ENCODE measurements at places on chromosomes 3 and 15.

DNA sequence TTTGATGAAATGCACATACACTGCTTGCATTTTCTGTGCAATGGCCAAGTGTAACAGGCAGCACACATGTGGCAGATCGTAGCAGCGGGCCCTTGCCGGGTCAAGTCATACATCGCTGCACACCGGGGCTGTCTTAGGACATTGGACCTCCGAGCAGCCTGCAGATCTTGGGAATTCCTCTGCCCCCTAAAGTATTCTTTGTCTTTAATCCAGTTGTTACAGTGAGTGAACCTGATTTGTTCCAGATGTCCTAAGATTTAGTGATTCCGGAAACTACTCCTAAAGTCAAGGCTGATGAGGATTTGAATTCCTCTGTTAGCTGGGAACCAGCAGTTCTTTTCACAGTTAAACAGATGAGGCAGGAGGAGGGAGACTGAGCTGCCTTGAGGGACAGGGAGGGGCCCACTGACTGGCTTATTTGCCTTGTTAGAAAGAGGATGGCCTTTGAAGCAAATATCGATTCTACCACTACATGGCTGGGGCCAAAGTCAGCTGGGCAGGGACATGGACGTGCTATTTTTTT lies 190.7 kb upstream of the CTDSPL start:
- DNase-seq: peak; percentile 46

- DNase-seq: no peak
Observed at GRCh38 chr3:126826693-126827092, 122.7 kb downstream of the CHCHD6 start.

DNA sequence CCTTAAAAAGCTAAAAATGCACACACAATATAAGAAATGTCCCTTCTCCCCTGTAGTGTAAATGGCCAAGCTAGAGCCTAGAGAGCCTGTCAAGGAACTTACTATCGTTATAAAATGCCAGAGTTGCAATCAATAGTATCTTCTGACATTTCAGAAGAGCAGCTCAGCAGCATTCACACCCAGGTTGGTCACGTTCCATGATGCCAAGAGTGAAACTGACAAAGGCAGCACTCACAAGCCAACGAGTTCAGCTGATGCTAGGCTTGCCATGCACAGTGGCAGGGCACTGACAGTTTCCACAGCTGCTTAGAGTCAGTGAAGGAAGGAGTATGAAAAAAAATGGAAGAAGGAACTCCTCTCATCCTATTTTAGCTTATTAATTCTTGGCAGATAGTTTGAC lies 331.4 kb upstream of the CCDC54 start:
- no peak for DNase-seq

GRCh38 chr15:60191821-60192220 lies 187.7 kb downstream of the FOXB1 start:
- no peak for DNase-seq

DNA sequence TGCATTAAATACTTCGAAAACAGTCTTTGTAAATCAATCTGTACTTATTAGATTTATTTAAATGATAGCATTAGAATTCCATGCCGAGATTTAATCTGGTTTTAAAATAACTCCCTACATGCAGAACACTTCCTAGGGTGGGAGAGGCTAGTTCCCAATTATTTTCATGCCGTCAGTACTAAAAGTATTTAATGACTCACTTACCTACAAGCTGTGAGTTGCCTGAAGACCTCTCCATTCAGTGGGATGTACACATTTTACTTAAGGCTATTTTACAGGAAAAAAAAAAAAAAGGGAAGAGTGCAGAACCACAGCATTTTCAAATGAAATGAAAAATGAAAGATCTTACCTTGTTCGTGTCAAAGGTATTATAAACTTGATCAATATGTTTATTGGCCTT lies 469 bp downstream of the GUCA1C start:
- DNase-seq: no peak

- DNase-seq: peak; percentile 95
Observed at GRCh38 chr3:48663489-48664312, 1.0 kb upstream of the CELSR3 start.

GRCh38 chr15:101372960-101373525 lies 78.0 kb upstream of the SNRPA1 start:
- no peak for DNase-seq

- DNase-seq: no peak
Observed at GRCh38 chr15:58742819-58743502, 6.5 kb downstream of the ADAM10 start.

DNA sequence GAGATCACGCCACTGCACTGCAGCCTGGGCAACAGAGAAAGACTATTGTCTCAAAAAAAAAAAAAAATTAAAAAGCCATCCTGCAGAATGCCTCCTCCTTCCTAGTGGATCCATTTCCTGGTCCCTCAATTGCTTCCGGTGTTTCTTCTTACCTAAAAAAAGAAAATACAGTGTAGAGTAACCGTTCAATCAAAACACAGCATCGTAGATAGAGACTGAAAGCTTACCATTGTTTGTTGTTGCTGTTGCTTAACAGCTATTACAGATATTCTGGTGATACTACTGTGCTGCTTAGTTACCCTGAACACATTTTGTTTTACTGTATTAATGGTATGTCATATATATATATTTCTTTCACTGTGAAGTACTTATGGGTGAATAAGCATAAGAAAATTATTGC lies 105.5 kb upstream of the LRRFIP2 start:
- no peak for DNase-seq

DNA sequence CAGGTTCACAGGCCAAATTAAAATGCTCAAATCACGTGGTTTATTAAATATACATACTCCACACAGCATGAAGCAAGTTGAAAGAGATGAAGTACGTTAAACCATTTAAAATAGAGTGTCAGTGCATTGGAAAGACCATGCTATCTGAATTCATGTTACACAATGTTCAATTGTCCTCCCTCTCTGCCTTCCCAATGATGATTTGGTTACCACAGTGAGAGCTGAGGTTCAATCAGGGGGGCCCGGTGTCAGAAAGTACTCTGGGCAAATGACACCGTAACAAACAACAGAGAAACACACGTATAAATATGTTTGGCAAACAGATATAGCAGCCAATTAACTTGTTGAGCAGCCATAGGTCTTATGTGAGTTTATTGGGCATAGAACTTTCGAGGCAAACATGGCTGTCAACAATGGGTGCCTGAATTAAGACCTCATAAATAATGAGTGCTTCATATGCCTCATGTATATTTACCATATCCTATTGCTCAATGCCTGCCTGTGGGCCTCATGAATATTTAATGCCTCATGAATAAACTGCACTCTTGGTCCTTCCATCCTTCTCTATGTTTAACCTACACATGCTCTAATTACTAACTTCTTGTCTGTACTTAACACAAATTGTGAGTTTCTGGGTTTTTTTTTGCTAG lies 641.5 kb downstream of the PLOD2 start:
- DNase-seq: no peak

GRCh38 chr3:39019299-39019698 lies 32.4 kb downstream of the SCN11A start:
- DNase-seq: no peak

GRCh38 chr15:83844742-83845141 lies 190.8 kb downstream of the ADAMTSL3 start:
- no peak for DNase-seq

GRCh38 chr3:8436661-8437287 lies 64.8 kb upstream of the LMCD1 start:
- no peak for DNase-seq

DNA sequence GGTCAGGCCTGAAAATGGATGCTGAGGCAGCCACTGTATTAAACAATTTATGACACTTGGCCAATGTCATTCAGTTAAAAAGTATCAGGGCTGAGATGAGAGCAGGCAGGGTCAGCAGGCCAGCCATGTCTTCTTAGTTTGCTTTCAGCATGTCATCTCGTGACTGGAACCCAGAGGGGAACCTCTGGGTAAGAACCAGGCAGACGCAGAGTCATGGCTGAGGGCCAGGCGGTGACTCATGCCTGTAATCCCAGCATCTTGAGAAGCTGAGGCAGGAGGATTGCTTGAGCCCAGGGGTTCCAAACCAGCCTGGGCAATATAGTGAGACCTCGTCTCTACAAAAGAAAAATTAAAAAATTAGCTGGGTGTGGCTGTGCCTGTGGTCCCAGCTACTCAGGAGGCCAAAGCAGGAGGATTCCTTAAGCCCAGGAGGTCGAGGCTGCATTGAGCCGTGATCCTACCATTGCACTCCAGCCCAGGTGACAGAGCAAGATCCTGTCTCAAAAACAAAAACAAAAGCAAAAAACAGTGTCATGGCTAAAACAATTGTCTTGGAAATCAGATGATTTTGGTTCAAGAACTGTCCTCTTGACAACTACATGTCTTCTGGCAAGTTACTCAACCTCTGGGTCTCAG lies 11.7 kb downstream of the BCL2L10 start:
- peak; percentile 35 for DNase-seq

DNA sequence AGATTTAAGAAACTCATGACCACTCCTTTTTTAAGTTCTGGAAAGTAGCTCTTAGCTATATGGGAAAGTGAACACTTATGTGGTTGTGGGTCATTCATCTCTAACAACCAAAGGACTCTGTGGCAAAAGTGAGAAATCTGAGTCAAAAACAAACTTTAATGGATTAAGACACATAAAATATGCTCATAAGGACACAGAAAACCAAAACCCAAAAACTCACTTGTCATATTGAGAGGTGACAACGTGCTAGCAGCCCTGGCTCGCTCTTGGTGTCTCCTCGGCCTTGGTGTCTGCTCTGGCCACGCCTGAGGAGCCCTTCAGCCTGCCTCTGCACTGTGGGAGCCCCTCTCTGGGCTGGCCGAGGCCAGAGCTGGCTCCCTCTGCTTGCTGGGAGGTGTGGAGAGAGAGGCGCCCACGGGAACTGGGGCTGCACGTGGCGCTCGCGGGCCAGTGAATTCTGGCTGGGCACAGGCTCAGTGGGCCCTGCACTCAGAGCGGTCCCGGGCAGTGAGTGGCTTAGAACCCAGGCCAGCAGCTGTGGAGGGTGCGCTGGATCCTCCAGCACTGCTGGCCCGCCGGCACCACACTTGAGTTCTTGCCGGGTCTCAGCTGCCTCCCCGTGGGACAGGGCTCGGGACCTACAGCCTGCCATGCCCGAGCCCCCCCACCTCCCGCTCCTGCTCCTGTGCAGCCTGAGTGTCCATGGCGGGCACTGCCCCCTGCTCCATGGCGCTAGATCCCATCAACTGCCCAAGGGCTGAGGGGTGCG lies 30.3 kb upstream of the SKIL start:
- DNase-seq: no peak

DNA sequence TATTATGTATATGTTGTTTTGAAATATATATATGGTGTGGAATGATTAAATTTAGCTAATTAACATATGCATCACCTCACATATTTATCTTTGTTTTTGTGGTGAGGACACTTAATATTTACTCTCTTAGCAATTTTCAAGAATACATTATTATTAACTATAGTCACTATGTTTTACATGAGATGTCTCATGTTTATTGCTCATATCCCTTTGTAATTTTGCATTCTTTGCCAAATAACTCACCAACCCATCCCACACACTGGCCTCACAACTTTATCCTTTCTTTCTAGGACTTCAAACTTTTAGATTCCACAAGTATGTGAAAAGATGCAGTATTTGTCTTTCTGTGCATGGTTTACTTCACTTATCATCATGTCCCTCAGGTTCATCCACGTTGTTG lies 950.2 kb upstream of the CADM2 start:
- DNase-seq: no peak

- DNase-seq: no peak
Observed at GRCh38 chr15:31225356-31225955, 101.2 kb upstream of the KLF13 start.

DNA sequence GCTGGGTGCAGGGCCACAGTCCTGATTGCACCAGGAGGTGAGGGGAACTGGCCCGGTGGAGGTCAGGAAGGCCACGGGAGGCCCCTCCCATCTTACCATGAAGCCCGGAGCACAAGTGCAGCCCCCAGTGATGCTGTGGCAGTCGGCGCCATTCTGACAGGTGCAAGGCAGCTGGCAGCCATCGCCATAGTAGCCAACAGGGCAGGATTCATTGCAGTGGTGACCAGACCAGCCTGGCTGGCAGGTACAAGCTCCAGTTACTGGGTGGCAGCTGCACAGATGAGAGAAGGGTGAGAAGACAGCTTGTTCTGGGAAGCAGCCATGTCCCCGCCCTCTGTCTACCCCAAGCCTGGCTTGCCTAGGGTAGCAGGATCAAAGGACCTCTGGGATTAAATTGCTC lies 88.2 kb downstream of the RAB11A start:
- DNase-seq: no peak

- DNase-seq: no peak
Observed at GRCh38 chr15:32819448-32819847, 101.6 kb downstream of the GREM1 start.

- no peak for DNase-seq
Observed at GRCh38 chr3:194637541-194638400, 4.6 kb upstream of the TMEM44 start.

DNA sequence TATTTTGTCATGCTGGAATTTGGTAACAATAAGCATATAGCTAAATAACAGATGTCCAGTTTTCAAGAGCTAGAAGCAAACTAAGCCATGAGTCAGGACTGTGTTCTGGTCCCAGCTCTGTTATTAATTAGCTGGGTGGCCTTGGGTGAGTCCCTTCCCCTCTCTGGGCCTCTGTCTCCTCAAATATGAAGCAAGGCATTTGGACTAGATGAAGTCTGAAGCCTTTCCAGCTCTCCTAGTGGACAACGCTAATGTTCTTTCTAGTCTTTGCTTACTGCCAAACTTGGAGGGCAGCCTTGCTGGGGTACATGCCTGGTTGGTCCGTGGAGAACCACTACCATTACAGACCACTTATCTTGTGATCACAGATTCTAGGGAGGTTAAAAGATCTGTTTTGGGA lies 127.6 kb downstream of the DUT start:
- peak; percentile 81 for DNase-seq

- DNase-seq: no peak
Observed at GRCh38 chr3:177057768-177058167, 139.5 kb downstream of the TBL1XR1 start.

GRCh38 chr3:72058493-72059081 lies 273.6 kb upstream of the PROK2 start:
- peak; percentile 39 for DNase-seq

- DNase-seq: no peak
Observed at GRCh38 chr3:148879256-148879655, 14.2 kb downstream of the CPA3 start.

DNA sequence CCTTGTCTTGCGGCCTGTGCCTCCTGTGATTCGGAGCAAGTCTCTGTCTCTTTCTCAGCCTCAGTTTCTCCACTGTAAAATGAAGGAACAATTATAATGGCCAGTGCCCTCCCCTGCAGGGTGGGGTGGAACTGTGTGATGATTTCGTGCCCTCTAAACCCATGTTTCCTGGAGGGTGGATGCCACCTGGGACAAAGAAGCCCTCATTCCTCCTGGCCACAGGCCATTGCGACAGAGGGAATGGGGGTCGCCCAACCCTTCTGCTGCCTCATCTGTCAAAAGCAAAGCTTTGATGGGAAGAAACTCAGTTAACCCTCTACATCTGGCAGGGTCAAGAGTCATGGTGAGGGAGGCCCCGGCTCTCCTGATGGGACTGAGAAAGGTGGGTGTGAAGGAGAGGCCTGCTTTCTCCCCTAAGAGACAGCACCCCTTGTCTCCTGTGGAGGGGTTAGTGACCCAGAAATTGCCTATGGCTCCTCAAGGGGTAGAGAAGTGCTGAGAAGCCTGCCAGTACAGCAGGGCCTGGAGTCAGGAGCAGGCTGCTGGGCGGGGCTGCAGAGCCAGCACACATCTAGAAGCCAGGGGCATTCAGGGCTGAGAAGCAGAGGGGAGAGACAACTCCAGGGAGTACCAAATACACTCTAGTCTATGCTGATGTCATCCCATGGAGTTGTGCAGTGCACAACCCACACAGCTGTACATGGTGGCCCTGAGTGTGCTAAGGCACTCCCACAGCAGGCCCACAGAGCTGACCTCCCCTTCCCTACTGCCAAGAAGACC lies 61.0 kb downstream of the PLXNA1 start:
- peak; percentile 70 for DNase-seq

GRCh38 chr3:127675651-127676391 lies 3.1 kb downstream of the ABTB1 start:
- DNase-seq: no peak
